ENCODE measurements at places on chromosomes 12 and 14.

DNA sequence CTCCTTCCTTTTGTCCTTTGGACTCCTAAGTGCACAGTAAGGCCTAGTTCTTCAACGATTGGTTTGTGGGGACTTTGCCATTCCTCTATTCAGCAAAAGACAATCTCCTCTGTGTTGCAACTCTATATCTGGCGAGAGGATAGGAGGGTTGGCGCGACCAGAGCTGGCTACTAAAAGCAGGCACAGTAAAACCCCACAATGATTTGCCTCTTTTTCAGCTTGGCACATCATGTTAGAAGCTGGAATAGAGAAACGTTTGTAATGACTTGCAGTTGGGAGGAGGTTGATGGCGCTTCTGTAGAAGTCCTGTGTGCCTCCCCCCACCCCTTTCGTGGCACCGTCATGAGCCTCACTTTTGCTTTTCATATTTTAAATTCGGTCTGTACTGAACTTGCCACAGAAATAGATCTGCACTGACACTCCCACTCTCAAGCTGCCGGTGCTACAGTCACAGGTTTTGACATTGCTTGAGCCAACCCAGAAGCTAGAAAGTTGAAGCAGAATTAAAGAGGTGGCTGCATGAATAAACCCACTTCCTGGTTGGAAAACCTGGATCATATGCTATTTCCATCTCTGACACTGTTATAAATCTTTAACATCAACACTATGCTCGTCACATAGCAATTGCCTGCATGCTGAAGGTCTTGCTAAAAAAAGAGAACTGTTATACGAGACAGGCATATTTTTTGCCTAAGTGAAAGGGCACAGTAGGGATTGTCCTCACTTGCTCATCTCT, 315.3 kb upstream of the PRICKLE1 start:
- no peak for DNase-seq

DNA sequence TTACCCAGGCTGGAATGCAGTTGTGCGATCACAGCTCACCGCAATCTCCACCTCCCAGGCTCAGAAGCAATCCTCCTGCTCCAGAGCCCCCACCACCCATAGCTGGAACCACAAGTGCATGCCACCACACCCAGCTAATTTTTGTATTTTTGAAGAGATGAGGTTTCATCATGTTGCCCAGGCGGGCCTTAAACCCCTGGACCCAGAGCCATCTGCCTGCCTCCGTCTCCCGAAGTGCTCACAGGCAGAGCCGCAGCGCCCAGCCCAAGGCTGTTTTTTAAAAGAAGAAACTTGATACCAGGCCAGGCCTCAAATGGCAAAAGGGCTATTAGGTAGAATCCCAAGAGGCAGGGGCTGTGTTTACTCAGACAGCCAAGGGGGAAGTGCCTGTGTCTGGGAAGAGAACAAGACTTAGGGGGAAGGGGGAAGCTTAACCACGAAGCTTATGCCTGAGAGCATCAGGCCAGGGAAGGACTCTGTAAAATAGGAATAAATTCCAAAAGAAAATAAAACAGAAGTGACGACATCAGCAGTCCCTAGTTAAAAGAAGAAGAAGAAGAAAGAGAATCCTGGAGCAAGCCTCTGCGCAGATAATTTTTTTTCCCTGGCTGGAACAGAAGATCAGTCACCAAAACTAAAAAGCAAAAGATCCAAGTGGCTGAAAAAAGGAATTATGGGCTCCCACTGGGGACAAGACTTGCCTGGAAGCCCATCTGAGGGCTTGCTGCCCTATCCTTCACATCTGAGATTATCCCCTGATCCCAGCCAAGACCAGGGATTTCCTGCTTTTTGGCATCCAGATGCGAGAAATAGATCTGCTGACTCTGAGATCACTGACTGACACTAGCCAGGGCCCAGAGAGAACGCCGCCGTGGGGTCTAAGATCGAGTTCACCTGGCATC, 170.5 kb downstream of the NDUFA12 start:
- no peak for DNase-seq

DNA sequence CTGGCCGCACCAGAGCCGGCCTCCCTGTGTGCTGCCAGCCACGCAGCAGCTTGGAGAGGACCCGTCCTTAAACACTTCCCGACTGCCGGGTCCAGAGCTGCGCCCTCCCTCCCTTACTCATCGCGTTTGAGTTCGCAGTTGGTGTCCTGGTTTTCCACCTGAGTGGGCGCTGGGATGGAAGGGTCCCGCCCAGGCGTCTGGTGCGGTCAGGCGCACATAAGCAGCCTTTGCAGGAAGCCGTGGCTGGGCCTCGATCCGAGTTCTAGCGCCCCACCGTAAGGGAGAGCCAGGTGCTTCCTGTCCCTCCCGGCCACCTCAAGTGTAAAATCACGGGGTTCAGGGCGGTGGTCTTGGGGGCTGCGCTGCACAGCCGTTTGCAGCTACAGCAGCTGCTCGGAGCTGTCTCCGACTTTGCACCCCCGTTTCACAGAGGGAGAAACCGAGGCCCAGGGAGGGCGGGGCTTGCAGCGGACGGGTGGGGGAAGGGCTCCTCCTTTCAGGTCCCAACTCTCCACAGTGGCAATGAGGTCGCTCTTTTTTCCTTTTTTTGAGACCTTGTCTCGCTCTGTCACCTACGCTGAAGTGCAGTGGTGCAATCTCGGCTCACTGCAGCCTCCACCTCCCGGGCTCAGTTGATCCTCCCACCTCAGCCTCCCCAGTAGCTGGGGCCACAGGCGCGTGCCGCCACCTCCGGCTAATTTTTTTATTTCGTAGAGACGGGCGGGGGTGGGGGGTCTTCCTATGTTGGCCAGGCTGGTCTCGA, 51.3 kb downstream of the LRCOL1 start:
- DNase-seq, result no peak

DNA sequence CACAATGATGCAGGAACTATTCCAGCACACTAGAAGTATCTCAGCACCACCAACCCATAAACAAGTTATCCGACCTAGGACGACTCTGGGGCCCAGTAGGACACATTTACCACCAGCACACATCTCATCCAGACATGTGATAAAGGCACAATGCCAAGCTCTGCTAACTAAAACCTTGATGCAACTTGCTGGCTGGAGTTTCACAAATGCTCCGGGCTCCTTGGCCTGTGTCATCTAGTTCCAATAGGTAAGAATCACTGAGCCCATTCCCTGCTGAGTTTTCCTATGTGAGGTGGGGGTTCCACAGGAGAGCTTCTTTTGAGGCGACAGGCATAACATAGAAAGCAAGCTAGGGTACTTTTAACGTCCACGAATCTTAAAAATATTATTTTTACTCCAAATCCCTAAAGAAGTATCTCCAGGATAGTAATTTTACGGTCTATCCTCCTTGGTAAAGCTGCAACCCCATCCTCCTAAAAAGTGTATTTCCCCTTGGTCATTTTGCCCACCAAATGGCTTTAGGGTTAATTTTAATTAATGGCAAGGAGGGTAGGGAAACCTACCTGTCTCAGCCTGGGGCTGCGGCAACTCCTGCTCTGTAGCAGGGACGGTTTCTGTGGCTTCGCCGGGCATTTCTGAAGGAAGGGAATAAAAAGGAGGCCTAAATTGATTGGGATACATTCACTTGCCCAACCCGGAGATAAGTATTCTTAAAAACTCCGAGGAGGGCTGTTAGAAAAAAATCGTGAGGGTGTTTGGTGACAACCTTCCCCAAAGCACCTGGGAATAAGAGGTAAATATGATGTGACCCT, 1.0 kb downstream of the NACA start:
- no peak for DNase-seq

DNA sequence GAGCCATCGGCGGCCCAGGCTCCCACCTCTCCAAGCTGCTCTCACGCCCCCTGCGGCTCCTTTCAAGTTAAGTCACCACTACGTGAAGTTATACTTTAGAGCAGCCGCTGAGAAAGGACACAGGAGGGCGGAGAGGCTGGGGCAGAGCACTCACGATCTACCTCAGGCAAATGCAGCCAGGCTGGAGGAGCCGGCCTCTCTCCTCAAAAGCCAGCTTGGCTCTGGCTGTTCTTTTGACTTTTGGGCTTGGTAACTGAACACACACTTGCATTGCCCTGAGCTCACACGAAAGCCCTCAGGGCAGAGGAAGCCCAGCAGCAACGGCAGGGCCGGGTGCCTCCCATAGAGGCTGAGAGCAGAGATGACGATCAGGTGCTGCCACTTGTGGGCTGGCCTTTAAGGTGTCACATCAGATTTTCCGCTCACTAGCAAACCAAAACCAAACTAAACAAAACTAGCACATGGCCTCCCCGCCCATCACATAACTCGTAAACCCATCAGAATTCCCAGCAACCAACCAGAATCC, 75.2 kb downstream of the PITPNM2 start:
- no peak for DNase-seq

DNA sequence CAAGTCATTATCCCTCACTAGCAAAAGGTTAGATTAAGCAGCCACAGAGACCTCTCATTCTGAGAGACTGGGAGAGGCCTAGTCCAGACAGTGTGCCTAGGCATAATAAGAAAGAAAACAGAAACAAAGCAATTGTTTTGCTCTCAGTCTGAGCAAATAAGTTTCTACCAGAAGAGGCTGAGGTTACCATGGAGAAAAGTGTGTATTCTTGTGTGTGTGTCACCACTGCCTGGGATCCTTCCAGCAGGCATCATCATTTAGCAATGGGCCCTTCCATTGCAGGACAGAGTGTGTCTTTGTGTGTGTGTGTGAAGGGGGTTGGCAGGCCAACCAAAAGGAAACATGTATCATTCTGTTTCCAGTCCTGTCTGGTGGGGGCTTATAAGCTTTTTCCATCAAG, 3.7 kb downstream of the EFS start:
- no peak for DNase-seq

GRCh38 chr12:17302001-17302400, 696.0 kb upstream of the LMO3 start:
- no peak for DNase-seq

GRCh38 chr12:31321897-31322228, 4.1 kb downstream of the SINHCAF start:
- DNase-seq, result no peak

DNA sequence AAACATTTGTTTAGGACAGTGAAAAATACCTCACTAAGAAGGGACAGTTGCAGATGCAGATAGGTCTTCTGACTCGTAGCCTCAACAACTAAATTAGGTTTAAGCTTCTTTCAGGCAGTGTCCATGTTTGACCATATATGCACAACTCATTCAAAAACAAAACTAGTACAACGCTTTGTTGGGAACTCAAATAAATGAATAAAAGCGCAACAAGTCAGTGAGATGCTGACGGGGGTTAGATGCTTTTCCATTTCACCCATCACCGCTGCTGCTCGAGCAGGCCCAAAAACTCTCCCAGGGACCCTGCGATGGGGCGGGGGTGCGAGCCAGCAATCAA, 633 bp downstream of the RPAP3 start:
- peak; percentile 50 for DNase-seq

DNA sequence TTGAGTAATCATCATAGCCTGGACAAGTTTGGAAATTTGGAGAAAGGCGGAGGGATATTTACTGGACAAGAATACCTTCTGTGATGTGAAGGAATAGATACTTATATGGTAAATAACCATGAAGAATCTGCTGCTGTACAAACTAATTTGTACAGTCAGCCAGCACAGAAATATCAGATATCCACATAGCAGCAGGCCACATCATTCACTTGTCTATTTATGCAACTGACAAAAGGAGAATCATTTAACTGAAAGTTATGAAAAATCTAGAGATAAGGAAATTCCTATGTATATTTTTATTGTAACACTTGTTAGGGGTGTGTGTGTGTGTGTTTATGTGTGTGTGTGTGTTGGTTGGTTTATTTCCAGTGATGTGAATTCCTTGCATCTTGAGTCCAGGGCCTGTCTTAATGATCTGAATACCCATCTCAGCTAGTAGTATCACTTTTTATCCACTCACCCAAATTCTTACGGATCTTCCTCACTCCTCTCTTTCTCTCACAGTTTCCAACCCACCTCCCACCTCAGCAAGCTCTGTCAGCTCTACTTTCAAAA, 10.5 kb upstream of the LRIG3 start:
- DNase-seq, result no peak

DNA sequence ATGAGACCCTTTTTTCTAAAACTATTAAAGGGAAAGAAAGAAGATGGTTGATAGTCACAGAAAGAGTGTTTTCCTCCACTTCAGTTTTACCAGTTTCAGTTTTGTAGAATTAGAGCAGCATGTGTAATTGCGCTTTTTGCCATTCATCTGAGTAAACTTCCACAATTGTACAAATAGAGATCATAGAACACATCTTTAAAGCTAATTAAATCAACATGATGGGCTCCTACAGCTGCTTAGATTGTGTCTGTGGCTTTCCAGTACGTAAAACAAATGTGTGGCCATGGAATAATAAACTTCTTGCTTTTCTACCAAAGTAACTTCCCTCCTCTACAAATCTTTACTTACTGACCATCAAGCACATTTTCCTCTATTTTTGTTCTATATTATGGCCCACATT, 84.2 kb upstream of the LRIG3 start:
- no peak for DNase-seq

- peak; percentile 82 for DNase-seq
These were observed 17.0 kb upstream of the NUBPL start for GRCh38 chr14:31543969-31544799.

- no peak for DNase-seq
These were observed 29.0 kb downstream of the GLIPR1L2 start for GRCh38 chr12:75419841-75420240.

GRCh38 chr14:90661866-90662265, 154.4 kb downstream of the TTC7B start:
- no peak for DNase-seq
